ENCODE measurements at places on chromosomes 5 and 9. TPM values are rescaled to one million over a fixed set of nuclear protein-coding genes. Genes with fewer than 3 reads are reported as not detected.

WDR38 gene
- not detected for total RNA-seq

DNAI1 gene
- 0.27 TPM for total RNA-seq

ENTPD2 gene
- total RNA-seq, result not detected

ELOVL7 gene
- 10.4 TPM for total RNA-seq

RNF208 gene
- total RNA-seq, result 0.31 TPM

All from H4 (cell line).